ENCODE measurements at places on chromosomes 2 and 18.

GRCh38 chr18:12397254-12397653 is 10.5 kb upstream of the PRELID3A start:
- DNase-seq, result no peak

DNA sequence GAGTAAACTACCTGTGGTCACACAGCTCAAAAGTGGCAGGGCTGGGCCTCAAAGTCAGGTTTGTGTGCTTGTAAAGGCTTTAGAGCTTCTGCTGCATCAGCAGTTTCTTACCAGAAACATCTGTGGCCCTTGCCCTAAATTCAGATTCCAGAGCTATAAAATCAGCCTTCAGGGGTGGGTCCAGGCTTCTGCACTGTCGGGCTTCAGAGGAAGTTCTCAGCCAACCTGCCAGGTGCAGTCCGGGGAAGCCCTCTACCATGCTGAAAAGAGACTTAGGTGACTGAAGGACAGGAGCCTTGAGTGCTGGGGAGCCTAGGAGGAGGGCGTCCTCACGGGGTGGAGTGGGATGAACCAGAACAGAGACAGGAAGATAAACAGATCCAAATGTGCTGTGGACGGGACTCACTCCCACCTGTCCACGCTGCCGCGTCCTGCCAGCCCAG is 69.9 kb upstream of the HS6ST1 start:
- peak; percentile 31 for DNase-seq

- DNase-seq, result no peak
Measured at GRCh38 chr2:20223407-20224163, 1.3 kb downstream of the SDC1 start.

DNA sequence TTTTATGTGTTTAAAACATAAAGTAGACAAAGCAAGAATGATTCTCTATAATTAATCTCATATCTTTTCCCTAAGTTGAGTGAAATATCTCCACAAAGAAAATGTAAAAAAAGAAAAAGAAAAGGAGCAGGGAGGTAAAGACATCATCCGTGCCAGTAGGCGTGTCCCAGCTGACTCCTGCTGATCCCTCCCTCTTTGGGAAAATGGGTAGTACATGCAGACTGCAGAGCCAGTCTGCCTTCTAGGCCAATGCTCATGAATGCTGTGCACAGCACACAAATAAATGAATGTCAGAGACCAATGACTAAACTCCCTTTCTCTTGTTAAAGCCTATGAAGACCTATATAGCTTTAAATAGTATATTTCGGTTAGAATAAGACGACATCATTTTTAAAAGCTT is 64.7 kb downstream of the RAPH1 start:
- DNase-seq, result no peak

DNA sequence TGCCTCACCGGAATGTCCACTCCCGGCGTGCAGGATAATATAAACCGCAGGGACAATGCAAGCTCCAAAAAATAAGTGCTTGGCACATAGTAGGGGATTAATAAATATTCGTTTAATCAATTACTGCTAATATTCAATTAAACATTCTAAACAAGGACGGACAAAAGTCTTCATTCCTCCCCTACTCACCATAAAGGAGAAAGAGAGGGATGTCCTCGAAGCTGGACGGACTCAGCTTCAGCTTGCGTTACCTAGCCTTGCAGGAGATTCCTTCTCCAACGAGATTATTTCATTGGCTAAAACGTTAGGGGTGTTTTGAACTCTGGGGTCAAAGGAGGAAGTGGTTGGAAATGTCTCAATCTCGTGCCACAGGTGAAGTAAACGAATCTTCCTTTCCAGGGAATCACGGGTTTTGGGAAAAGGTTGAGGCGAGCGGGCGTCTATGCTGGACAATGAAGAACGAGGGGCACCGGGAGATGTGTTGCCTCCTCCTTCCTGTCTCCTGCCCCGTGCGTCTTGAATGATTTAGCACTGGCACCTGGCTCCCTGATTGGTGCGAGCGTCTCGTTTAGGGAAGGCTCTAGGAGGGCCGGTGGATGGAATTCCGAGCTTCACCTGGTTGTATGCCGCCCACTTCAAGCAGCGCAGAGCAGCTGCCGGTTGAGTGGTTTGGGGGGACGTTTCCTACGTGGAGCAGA is 2.0 kb upstream of the GAD1 start:
- no peak for DNase-seq

DNA sequence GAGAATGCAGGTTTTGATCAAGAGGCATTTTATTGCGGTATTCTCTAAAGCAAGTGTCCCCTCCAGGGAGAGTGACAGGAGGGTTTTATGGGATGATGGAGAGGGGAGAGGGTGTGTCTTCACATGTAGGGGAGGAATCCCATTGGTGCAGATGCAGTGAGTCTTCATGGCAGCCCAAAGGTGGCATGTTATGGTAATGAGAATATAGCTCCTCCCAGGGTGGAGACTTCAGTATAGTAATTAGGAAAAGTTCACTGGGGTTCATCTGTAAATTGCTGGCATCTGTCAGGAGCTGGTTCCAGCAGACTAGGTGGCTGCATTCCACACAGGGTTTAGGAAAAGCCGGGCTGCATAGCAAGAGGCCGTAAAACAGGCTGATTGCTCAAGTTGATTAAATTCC is 230.7 kb upstream of the CCDC68 start:
- DNase-seq, result no peak

DNA sequence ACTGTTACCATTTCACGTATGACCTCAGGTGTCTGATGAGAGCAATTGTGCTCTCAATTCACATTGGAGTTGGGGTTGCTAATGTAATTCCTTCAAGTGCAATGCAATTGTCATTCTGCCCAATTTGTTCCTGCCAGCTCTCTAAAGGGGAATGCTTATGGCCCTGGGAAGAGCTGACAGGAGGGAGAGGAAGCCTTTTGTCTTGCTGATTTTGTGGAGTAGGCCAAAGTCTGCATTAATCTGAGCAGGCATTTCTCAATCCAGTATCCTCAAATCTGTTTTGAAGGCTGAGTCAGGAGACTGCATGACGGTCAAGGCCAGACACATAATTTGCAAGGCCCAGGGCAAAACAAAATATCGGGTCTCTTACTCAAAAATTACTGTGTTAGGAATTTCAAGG is 326.4 kb upstream of the SPHKAP start:
- no peak for DNase-seq

- DNase-seq, result no peak
Measured at GRCh38 chr2:24762518-24762917, 30.7 kb downstream of the PTRHD1 start.

- DNase-seq, result no peak
Measured at GRCh38 chr18:44887227-44887631, 206.5 kb downstream of the SETBP1 start.

DNA sequence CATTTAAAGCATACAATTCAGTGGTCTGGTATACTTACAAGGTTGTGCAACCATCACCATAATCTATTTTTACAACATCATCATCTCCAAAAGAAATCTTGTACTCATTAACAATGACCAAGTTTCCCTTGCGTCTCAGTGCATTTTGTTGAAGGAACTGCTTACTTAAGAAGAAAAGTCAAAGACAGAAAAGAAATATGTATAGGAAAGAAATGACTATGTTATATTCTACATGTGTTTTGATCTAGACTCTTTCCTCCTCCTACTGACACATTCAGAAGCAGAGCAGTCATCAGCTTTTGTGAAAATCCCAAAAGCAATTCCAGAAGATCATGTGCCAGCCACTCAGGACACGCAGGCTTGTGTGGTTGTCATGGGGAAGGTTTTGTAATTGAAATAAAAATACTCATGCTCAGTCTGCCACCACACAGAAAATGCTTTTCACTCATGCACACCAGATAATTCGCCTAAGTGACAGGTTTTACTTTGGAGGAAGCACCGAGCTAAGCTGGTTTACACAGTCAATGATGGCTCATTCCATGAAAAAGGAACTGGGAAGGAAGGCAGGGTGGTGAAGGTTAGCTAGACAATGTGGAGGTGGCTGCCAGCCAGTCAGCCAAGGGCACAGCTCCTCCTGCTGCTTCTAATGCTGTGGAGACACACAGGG is 158.5 kb upstream of the REV1 start:
- DNase-seq, result no peak

GRCh38 chr2:73008766-73009135 is 62.8 kb downstream of the SFXN5 start:
- no peak for DNase-seq

DNA sequence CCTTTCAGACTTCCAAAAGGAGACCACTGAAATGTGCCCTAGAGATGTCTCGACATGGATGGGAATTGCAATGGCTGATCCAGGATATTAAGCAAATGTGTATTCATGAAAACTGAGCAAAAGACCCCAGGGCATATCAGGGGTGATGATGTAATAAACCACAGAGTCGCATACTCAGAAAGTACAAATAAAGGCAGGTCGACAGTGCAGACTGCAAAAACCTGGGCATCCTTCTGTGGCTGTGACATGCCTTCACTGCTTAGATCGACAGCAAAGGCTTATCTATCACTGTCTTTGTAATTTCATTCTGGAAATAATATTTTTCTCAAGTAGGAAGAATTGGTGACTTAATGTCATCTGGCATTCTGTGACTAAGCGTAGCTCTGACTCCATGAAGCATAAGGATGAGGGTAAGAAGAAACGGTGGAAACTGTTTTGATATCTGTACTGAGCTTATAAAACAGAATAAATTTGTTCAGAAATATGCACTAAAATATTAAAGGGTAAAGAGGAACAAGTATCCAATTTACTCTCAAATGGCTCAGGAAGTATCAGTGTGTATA is 115.6 kb upstream of the NRP2 start:
- DNase-seq, result no peak

DNA sequence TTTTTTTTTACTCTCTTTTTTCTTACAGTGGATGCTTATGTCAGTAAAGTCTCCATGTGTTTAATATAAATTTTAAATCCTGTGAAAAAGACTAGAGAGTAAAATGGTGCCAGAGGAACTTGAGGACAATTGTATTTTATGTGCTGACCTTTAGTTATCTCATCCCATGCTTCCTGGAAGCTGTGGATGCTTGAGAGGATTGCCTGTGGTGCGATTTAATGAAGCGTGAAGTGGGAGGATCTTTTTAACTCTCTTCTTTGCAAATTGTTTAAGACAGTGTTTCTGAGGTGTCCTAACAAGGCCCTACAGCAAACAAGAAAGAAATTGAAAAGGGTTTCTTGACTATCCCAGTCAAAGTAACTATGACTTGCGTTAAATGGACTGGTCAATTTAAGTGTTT is 84.2 kb downstream of the DTNA start:
- no peak for DNase-seq

- DNase-seq, result no peak
Measured at GRCh38 chr2:27954221-27954673, 63.7 kb downstream of the BABAM2 start.

DNA sequence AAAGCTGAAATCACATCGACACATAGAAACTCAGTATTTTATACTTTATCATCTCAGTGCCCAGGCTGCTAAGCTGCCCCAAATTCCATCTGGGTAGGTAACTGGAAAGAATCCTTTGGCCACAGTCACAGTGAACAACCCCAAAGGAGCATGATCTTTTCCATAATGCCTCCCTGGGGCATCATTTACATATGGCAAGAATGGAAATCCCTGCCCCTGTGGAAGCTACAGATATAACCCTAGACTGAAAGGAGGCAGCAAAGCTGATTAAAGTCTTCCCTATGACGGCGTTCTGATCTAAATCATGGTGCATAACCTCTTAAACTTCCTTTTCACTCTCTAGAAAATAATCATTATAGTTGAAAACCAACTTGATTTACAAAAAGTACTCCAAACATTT is 41.5 kb downstream of the MAP3K19 start:
- DNase-seq, result no peak

- peak; percentile 64 for DNase-seq
Measured at GRCh38 chr2:239252393-239252792, 148.4 kb downstream of the HDAC4 start.

GRCh38 chr2:189116979-189117378 is 62.6 kb downstream of the COL5A2 start:
- DNase-seq, result no peak

GRCh38 chr2:78778756-78779510 is 246.6 kb upstream of the REG3G start:
- no peak for DNase-seq

GRCh38 chr2:108588070-108588668 is 53.9 kb downstream of the LIMS1 start:
- DNase-seq, result no peak

DNA sequence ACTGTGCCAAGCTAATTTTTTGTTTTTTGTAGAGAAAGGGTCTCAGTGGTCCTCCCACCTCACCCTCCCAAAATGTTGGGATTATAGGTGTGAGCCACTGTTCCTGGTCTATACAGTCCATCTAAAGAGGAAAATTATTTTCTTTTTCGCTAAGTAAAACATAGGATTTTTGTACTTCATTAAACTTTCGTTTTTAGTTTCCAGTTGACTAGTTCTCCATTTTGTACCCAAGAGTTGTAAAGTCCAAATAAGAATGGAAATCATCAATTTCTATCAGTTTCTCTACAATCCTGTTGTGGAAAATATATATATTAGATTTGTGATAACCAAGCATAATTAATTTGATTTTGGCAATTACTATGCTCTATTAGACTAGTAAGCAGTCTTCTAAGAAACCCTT is 156.4 kb downstream of the BABAM2 start:
- no peak for DNase-seq

DNA sequence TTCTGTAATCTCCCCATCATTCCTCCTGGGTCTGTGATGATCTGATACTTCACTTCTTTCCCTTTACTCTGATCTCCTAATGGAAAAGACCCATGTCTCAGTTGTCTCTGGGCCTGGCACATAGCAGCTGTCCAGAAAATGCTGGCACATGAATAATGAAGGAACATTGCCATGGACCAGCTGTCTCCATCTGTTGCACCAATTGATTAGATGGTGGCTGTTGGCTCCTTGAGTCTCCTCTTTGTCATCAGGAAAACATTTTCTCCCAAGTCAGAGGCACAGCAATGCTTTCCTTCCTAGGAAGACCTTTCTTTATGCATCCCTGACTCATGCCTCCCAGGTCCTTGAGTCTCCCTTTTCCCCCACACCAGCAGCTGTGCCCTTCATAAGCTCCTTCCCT is 286.2 kb upstream of the CXCR4 start:
- DNase-seq, result no peak

- no peak for DNase-seq
Measured at GRCh38 chr2:137036619-137037018, 271.3 kb downstream of the THSD7B start.

DNA sequence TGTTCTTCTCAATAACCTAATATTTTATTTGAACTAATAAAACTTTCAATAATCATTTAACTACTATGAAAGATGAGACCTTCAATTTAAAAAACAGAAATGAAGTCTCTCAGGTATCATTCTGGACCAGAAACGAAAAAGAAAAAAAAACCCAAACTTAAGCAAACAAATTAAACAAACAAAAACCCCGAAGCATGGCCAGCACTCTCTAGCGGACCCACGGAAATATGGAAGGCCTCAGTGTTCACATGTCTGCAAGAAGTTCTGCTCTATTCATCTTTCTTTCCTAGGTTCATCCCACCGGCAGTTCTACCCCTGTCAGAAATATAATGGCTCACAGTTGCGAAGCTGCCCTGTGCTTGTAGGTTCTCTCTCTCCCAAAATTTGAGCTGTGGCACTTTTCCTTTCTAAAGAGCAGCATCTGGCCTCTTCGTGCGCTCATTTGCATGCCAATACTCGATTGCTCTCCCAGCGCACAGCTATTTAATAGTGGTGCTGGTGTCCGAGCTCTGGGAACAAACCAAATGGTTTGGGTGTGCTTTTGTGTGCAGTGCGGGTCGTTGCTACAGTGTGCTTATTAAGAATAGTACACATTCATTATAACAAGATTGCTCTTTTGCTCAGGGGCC is 129.0 kb upstream of the ZEB2 start:
- DNase-seq, result no peak

Measured in Right ventricle myocardium inferior (tissue), 1 donor.